ENCODE measurements at places on chromosomes 7 and 10.

GRCh38 chr10:44874166-44874565 is 37.0 kb upstream of the TMEM72 start:
- no peak for DNase-seq

- no peak for DNase-seq
Measured at GRCh38 chr10:94680544-94680943, 3.0 kb upstream of the CYP2C18 start.

DNA sequence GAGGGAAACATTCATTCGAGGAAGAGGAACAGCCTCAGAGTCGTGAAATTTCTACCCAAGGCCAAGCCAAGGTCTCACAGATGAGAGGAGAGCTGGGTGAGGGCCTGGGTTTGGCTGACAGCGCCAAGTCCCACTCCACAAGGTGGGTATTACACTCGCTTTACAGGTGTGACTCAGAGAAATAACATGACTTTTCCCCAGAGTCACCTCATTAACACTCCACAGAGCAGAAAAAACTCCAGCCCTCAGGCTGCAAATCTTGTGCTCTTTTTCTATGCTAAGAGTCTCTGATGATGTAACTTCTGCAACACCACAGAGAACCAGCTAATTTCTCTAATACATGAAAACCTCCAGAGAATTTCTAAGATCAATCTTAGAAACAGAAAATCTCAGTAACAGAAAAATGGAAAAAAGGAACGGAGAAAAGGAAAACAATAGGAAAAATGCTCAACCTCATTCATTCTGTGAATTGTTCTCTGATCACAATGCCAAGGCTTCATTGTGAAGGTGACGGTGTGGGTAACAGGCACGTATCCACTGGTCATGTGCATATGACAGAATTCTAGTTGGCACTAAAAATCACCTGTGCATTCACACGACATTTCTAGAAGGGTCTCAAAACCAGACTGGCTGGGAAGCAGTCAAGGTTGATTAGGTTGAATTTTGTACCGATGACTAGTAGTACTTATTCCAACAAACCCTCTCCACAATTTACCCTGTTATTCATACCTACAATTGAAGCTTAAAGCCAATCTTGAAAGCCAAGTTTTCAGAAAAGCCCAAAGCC is 20.3 kb downstream of the YWHAG start:
- no peak for DNase-seq

DNA sequence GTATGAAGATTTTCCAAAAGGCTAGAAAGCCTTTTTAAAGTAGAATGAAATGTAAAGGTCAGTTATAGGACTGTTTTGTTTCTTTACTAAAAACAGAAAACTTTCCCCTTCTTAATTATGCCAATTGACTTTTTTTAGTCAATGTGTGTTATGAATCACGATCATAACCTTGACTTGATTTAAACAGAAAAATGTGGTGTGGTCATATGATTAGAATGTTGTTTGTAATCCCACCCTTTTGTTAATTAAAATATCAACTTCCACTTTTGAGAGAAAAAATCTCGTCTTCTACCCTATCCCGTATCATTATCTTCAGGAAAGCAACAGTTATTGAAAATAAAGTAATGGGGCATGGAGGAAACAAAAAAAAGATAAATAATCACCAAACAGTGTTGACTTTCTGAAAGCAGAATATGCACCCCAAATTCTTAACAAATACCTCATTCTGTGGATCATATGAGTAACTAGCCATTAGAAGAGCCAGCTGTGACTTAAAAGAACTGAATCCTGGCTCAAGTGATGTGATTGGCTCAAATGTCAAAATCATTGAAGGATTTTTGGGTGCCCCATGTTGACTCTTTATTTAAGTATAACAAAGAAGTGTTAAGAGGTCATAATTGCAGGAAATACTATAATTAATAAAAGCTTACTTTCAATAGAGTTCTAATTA is 32.3 kb upstream of the SLC16A12 start:
- no peak for DNase-seq

- DNase-seq: no peak
Measured at GRCh38 chr10:132256866-132257265, 50.9 kb downstream of the STK32C start.

DNA sequence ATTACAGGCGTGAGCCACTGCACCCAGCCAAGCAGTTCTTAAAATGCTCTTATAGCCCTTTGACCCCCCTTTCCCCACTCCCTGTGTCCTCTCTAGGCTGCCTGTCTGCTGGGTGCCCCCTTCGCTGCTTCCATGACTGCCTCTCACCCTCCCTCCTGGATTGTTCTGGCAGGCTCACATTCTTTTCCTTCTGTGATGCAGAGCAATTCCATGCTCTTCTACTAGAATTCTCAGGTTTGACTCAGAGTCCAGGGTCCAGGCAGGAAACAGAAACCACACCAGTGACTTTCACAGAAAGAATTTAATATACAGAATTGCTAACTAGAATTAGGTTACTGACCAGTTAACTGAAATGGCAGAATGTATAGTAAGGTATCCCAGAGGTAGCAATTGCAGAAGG is 244.8 kb downstream of the BAMBI start:
- no peak for DNase-seq

- DNase-seq: no peak
Measured at GRCh38 chr10:43905512-43906236, 257.0 kb upstream of the ZNF32 start.

GRCh38 chr7:157194948-157195347 is 56.2 kb downstream of the UBE3C start:
- no peak for DNase-seq

DNA sequence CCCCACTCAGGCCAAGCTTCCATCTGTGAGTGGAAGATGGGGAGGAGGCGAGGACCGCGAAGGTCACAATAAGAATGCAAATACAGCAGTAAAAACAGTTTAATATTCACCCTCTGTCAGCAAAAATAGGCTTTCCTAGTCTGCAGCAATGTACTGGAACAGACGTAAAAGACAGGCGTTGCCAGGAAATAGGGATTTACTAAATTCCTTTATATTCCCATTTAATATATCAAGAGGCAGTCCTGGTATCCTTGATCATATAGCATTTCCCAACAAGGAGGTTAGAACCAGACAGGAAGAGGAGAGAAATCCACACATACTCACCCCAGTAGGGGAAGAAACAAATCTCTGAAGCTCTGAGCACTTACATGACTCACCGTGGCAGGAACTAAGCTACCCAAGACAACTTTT is 1054.9 kb upstream of the C7orf33 start:
- DNase-seq: no peak

DNA sequence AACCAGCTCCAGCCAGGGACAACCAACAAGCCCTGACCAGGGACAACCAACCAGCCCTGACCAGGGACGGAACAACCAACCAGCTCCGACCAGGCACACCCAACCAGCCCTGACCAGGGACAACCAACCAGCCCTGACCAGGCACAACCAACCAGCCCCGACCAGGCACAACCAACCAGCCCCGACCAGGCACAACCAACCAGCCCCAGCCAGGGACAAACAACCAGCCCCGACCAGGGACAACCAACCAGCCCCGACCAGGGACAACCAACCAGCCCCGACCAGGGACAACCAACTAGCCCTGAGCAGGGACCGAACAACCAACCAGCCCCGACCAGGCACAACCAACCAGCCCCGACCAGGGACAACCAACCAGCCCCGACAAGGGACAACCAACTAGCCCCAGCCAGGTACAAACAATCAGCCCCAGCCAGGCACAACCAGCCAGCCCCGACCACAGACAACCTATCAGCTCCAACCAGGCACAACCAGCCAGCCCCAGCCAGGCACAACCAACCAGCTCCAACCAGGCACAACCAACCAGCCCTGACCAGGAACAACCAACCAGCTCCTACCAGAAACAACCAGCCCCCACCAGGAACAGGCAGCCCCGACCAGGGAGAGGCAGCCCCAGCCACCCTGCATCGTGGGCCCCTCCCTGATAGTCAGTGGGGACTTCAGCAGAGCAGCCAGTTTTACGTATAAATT is 56.4 kb downstream of the PROSER2 start:
- no peak for DNase-seq

DNA sequence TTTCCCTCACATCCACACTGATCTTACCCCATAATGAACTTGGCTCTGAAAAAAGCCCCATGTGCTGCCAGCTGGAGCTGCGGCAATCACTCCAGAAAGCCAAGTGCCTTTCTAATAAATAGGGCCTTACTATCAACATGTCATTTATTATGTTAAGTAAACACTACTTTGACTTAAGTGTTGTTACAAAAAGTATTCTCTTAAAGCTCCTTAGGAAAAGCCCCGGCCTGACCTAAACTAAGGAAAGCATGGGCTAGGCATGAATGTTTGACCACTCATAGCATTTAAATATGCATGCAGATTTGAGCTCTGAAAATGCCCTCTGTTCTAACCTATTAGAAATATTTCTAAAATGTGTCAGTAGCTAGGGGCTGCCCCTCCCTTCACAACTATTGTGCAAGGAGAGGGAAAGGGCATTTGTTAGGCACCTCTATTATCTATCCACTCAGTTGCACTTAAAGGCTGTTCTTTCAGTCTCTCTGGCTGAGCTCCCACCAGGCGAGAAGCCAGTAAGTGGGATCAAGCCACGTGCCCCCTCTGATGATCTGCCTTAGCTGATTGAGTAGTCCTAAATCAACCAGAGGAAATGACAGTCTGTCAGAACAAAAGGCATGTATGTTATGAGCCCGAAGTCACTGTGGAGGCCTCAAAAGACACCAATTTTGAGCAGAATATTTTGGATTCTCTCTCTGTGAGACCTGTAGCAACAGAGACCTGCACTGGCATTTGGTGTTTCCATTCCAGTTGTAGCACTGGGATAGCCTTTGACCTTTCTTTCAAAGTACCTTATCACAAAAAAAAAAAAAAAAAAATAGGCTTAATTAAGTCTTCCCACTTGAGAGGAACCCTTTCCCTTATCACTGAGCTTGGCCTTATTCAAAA is 77.1 kb downstream of the ITGB8 start:
- DNase-seq: no peak

DNA sequence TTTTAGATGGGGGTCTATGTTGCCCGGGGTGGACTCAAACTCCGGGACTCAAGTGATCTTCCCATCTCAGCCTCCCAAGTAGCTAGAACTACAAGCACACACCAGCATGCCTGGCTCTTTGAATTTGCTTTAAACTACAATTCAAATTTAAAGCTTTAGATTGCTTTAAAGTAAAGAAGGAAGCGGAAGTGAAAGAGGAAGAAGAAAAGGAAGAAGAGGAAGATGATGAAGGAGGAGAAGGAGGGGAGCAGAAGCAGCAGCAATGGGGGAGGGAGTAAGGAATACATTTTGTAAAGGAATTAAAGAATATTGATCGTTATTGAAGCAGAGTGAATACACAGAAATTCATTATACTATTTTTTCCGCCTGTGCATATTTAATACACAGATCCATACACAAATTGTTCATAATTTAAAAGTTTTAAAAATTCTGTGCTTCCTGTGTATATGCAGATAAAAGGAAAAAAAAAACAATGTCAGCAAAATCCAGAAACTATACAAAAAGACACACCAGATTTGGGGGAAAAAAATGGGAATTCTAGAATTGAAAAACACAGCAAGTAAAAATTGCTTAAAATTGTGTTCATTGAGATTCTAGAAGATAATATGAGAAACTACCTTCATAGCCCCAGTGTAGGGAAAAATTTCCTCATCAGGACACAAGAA is 60.8 kb upstream of the KCNMA1 start:
- no peak for DNase-seq

DNA sequence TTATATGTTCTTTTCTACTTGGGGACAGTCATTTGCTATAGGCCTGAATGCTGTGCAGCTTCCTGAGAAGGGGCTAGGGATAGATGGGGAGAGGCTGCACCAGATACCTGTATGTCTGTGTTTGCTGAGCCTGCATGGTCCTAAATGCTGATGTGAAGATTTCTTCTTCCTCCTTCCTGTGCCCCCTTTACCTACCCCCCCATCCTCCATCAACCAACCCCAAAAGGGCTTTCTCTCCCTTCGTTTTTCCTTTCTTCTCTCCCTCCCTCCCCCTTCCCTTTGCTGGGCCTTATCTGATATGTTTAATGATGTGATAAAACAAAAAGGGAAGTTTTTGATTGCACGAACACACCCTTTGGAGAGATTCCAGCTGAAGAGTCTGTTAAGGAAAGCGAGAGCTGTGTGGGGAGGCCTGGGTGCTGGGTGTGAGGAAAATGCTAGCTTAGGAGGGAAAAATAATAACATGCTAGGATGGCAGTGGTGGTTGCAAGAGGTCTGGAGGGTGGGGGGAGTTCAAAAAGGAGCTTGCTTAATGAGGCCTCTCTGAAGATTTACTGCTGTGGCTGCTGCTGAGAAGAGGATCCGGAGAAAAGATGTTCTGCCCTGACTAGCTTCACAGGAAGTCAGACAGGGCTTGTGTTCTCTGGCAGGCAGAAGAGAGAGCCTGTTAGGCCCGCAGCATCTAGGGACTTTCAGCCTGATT is 101.8 kb downstream of the SAMD9 start:
- DNase-seq: no peak

DNA sequence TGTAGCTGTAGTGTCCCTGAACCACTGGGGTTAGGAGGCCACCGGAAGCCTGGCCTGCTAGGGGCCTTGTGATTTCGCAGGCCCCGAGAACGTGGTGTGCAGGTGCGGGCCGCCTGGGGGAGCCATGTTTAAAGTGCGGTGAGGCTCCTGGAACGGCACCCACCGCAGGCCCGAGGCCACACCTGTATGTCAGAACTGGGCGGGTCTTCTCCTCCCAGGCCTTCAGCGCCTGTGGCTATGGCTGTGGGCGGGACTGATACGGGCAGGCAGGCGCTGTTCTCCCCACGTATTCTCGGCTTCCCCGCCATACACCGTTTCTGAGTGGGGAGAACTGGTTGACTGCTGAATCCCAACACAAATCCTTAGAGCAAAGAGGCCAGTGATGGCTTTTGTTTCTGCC is 74.8 kb downstream of the DNAJB6 start:
- DNase-seq: peak; percentile 21

GRCh38 chr10:21522631-21523406 is 2.7 kb downstream of the SKIDA1 start:
- no peak for DNase-seq

GRCh38 chr10:4079803-4080202 is 294.8 kb upstream of the KLF6 start:
- DNase-seq: no peak

DNA sequence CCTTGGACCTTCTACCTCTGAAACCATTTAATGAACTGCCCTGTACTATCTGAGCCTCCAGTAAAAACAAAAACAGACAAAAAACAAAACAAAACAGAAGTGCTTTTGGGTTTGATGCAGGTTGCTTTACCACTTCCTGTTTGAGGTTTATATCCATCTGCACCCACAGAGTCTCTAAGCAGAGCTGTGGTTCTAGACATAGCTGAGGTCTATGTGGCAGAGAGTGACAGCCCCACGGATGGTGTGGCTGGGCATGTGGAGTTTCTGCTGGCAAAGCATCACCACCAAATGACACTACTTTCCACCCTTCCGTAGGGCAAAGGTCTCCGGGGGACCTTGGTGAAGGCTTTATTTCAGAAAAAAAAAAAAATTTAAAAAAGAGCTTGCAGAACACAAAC is 754.2 kb downstream of the GRID1 start:
- DNase-seq: no peak
